Smooth muscle cell of the pulmonary artery (primary cell): ENCODE measurements at places on chromosomes 3 and 15. TPM values are rescaled to one million over a fixed set of nuclear protein-coding genes. Genes with fewer than 3 reads are reported as not detected.

RPL35A gene
- 262 and 317 TPM in 2 replicates for total RNA-seq

OXSR1 gene
- total RNA-seq = 40.7 and 51.3 TPM in 2 replicates

TM4SF1 gene
- total RNA-seq = 314 and 726 TPM in 2 replicates

GRM2 gene
- 0.07 and 0.20 TPM in 2 replicates for total RNA-seq
